ENCODE measurements at places on chromosomes 6 and 20. TPM values are rescaled to one million over a fixed set of nuclear protein-coding genes. Genes with fewer than 3 reads are reported as not detected.

GRCh38 chr6:145892026-145892425, 72.1 kb downstream of the SHPRH start:
- peak; percentile 86 for DNase-seq

DNA sequence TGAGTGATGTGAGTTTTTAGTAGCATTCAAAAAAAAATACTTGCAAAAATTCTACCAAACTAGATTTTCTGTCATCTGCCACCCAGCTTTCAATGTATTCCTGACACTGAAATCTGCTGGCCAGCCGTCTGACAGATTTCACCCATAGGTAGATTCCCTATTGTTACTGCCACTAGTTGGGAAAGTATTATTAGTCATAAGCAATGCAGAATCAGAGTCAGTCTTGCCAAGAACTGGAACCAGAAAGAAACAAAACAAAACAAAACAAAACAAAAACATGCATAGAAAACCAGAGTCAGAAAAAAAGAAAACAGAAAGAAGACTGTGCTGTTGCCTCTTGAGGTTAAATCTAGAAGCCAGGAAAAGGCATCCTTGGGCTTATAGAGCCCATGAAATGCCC, 293.1 kb upstream of the KCNQ5 start:
- DNase-seq = no peak

DNA sequence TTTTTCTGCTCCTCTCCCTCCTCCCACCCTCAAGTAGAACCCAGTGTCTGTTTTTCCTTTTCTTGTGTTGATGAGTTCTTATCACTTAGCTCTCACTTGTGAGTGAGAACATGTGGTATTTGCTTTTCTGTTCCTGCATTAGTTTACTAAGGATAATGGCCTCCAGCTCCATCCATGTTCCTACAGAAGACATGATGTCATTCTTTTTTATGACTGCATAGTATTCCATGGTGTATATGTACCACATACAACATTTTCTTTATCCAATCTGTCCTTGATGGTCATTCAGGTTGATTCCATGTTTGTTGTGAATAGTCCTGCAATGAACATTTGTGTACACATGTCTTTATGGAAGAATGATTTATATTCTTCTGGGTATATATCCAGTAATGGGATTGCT, 81.0 kb downstream of the TOX2 start:
- no peak for DNase-seq

GRCh38 chr20:49445176-49445575, 37.3 kb downstream of the KCNB1 start:
- DNase-seq = peak; percentile 64

GRCh38 chr6:53301801-53302537, 46.8 kb downstream of the ELOVL5 start:
- DNase-seq = peak; percentile 72

GRCh38 chr6:42978487-42978838, 518 bp downstream of the PEX6 start:
- peak; percentile 37 for DNase-seq

DNA sequence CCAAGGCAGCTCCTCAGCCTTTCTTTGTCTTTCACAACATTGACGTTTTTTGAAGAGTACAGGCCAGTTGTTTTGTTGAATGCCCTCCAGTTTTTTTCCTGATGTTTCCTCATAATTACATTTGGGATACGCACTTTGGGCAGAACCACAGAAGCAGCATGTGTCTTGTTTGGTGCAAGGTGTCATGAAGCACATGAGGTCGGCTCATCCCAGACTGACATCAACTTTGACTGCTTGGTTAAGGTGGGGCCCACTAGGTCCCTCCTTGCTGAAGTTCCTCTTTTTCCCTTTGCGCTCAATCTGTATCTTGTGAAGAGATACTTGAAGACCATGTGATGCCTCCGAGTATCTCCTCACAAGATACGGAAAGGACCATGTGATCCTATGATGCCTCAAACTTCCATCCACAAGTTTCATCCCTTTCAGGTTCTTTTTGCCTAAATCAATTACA, 10.5 kb downstream of the SNAI1 start:
- no peak for DNase-seq

DNA sequence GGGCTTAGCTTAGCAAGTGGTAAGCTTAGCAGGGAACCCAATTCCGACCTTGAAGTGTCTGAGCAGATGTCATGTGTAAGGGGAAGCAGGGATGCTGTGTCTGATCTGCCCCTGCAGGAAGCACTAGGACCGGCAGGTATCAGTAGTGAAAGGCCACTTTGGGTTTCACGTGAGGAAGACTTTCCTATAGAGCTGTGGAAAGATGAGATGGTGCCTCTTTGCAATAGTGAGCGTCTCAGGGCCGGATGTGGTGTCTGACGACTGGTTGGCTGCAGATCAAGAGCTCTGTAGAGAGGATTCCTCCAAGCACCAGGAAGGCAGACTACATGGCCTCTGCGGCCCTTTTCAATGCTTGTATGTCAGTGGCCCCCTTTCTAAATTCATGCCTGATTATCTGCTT, 98.3 kb downstream of the TIAM2 start:
- DNase-seq = no peak

DNA sequence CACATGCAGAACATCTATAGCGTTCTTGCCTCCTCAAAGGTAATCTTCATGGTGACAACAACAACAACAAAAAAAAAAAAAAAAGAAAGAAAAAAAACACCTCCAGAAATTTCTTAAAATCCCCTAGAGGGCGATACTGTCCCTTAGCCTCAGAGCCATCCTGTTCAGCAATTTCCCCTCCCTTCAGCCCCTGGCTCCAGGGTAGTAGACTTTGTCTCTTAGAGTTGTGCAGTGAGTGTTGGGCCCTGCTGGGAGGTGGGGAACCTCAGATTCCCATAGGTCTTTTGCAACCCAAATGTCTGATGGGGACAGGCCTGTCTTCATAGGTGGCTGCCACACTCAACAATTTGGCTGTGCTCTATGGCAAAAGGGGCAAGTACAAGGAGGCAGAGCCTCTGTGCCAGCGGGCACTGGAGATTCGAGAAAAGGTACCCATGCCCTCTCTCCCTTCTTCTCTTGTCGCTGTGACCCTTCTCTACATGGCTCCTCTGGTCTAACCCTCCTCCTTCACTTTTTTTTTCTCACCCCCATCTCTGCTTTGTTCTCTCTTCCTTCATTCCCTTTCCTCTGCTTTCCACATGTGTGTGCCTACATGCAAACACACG, 6.0 kb upstream of the PTK7 start:
- peak; percentile 37 for DNase-seq

DNA sequence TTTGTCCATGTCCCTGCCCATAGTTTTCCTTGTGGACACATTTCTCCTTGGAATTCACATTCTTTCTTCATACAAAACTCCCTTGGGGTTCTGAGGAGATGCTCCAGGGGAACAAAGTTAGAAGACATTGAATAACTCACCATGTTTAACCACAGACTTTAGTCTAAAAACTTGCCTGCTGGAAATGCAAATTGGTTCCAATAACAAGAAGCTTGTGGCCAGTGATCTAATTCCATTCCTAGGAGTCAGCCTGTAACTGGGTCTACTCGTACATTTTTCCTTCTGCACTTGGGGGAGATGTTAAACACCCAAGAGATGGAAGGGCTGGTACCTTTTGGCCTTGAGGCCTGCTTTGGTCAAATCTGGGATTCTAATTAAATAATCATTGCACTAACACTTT, 60.2 kb downstream of the SCML4 start:
- DNase-seq = no peak

- no peak for DNase-seq
Observed at GRCh38 chr6:46129291-46129628, 529 bp upstream of the ENPP4 start.

GRCh38 chr20:47968541-47969310, 183.4 kb upstream of the SULF2 start:
- DNase-seq = no peak

- peak; percentile 81 for DNase-seq
Observed at GRCh38 chr6:31680226-31681134, at the start of gene LY6G5C. TSS of gene LY6G5C (minus strand) at chr6:31681067. CDS start at chr6:31680373, 694 bp downstream.

DNA sequence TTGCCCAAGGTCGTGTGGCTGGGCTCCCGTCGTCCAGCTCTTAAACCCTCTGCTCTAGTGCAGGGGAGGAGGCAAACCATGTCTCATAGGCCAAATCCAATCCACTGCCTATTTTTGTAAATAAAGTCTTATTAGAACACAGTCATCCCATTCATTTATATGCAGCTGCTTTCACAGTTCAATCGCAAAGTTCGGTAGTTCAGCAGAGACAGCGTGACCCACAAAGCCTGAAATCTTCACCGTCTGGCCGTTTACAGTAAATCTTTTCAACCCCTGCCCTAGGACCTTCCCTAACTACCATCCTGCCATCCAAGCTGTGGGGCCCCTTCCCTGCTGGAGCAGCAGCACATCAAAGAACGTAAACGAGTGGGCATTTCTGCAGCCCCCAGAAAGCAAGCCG, 65.9 kb downstream of the EYA2 start:
- no peak for DNase-seq

- DNase-seq = no peak
Observed at GRCh38 chr20:48809673-48810072, 18.1 kb downstream of the PREX1 start.

DNA sequence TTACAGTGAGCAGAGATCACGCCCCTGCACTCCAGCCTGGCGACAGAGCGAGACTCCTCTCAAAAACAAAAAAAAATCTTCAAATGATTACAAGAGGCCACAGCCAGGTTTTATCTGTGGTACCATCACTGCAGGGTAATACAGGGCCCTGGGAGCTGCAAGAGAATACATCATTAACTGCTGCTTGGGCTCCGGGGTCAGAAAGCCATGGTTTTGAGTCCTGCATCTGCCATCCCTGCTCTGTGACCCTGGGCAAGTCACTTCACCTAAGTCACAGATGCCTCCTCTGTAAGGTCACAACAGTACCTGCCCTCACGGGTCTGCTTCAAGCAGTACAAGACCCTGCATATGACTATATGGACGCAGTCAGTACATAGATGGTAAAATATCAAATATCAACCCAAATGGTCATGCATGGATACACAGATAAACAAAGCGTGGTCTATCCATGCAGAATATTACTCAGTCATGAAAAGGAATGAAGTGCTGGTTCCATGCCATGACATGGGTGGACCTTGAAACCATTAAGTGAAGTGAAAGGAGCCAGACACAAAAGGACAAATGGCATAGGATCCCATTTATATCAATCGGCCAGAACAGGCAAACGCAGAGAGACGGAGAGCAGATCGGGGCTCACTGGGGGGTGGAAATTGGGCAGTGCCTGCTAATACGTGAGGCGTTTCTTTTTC, 83.6 kb downstream of the NFATC2 start:
- no peak for DNase-seq

GRCh38 chr6:125942672-125943527, 13.7 kb upstream of the HINT3 start:
- DNase-seq = no peak

DNA sequence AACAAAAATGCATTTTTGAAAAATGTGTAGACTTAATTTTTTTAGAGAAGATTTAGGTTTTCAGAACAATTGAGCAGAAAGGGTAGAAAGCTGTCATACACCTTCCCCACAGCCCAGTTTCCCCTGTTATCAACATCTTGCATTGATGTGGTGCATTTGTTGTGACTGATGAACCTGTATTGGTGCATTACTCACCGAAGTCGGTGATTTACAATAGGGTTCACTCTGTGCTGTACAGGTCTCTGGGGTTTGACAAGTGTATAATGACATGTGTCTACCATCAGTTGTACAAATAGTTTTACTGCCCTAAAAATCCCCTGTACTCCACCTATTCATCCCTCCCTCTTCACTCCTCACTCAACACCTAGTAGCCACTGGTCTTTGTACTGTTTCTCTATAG, 23.8 kb upstream of the ADIG start:
- no peak for DNase-seq

DNA sequence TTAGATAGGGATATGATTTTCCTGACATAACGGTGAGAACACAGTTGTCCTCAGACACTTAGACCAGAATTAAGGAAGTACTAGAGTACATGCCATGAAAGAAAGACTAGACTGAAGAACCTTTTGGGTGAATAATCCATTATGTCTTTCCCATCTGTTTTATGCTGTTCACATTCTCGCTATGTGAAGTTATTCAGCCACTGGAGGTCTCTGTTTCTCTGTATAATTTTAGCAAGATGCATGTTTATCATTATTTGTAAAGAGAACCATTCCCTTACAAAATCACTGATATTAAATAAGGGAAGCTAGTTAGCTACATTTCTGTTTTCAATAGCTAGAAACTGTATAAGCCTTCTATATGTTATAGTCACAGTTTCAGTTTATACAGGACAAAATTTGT, 391.9 kb downstream of the CD109 start:
- peak; percentile 42 for DNase-seq

DNA sequence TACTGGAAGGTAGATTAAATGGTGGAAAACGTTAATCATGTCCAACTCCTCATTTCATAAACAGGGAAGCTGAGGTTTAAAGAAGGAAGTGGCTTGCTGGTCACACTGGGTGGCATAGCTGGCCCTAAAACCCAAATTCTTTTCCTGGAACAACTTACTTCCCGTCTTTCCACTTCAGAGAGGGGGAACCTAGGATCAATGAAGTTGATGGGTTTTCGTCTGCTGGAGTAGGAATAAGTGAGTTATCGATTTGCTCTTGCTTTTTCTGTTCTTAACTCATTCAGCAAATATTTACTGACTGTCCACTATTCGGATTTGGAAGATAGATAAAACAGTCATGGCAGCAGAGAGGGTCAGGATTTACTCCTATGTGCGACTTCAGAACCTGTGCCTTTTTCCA, 1.2 kb upstream of the SYS1 start:
- no peak for DNase-seq

DNA sequence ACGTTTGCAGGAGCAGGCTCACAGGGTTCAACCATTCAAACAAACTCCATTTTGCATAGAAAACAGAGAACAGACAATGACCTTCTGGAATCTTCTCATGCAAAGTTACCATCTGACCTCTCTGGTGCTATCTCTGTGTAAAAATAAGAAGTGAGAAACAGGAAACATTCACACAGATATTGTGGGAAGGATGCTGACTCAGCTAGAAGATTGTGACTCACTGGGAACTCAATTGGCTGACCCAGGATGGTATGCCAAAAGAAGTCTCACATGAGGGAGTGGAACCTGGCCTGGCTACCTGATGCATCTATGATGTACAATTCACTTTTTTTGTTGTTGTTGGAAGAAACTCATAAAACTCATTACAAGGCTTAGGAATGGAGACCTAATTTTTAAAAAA, 61.1 kb upstream of the TBX18 start:
- DNase-seq = peak; percentile 85

The SNAP25 gene
- 4.4 TPM for total RNA-seq

The ANGPT4 gene
- not detected for total RNA-seq

The TSPO2 gene
- total RNA-seq = not detected

The NOTCH4 gene
- total RNA-seq = 120 TPM
